Nephron progenitor cell (in vitro differentiated cells): ENCODE measurements at places on chromosomes 12 and 14.

DNA sequence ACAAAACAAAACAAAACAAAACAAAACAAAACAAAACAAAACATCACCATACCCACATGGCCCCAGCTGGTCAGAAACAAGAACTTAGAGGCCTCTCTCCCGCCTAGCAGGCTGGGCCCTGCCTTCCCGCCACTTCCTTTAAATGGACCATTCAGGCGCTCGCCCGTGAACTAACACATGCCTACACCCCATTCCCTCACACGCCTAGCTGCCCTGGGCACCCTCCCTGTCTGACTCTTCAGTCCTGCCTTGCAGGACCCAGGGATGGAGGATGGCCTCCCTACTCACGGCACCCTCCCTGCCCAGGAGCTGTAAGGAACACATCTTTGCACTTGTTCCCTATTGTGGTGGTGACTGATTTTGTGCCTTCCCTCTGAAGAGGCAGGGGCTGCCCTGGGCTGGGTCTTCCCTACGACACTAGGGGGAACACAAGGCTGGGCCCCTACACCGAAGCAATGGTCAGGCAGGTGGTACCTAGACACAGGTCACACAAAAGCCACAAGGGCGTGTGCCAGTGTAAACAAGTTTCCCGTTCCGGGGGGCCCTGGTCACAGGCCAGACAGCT is 21.5 kb downstream of the P2RX2 start:
- no peak for DNase-seq

GRCh38 chr12:47721431-47721973 is 3.8 kb downstream of the ENDOU start:
- no peak for DNase-seq

- no peak for DNase-seq
Observed at GRCh38 chr12:39127401-39127800, 222.0 kb upstream of the CPNE8 start.

DNA sequence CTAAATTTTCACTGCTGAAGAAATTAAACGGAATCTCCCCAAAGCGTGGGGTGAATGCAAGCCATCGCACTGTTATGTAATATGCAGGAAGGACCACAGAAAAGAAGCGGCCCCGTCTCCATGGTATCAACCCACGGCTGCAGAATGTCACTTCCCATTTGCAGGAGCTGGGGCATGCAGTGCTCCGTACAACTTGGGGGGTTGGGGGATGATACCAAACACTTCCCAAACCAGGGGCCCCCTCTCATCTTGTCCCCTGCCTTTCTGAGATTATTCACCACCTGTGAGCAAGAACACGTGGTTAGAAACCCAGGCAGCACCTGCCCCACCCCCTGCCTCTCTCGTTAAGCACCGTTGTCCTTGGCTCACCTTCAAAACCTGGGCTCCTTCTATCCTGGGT is 505.1 kb upstream of the TMEM132C start:
- no peak for DNase-seq

GRCh38 chr14:77488558-77488957 is 10.1 kb downstream of the ISM2 start:
- DNase-seq, result no peak

GRCh38 chr12:118055144-118055557 is 5.8 kb downstream of the WSB2 start:
- peak; percentile 43 for DNase-seq

DNA sequence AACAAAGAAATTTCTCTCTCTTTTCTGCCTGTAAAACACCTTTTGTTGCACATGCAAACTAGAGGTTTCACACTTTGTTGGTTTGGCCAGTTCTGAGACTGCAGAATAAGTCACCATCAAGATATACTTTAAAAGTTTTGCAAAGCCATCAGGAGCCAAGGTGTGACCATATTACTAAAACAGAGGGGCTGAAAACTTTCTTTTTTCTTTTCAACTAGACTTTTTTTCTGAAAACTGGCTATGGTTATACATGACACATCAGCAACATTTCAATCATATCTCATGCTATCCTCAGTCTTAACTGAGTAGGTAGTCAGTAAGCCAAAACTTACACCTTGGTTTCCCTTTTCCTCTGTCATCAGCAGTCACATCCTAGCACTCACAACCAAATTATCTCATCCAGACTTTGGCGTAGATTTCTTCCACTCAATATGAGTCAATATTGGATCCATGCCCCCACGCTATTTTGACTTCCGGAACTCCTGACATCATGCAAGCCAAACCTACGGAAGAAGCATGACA is 4.1 kb upstream of the IFNG start:
- DNase-seq, result no peak

- DNase-seq, result no peak
Observed at GRCh38 chr14:67944605-67945004, 125.0 kb downstream of the RAD51B start.

DNA sequence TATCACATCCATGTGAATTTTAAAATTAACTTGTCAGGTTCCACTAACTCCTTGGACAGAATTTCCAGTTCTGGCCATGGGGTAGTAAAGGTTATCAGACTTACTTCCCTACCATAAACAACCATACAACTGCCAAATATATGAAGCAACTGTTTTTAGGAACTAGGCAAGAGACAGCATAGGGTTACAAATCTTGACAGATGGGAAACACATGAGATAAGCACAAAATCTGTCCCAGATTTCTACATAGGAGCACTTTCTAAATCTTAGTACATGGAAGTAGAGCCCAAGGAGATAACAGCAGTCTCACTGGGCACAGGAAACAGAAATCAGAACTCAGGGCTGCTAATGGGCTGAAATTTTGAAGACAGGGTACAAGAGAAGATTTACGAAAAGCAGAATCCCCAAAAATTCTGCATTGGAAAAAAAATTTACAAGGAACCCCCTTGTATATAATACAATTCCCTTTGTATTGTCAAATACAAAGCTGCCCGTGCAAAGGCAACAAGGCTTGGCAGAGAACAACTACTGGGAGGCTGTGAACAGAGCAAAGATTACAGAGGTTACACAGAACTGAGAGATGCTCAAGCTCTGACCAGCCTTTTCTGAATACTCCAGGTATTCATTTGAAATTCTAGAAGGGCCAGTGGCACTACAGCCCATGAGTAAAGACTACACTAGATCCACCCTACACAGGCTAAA is 43.2 kb downstream of the GALNT4 start:
- DNase-seq, result no peak

DNA sequence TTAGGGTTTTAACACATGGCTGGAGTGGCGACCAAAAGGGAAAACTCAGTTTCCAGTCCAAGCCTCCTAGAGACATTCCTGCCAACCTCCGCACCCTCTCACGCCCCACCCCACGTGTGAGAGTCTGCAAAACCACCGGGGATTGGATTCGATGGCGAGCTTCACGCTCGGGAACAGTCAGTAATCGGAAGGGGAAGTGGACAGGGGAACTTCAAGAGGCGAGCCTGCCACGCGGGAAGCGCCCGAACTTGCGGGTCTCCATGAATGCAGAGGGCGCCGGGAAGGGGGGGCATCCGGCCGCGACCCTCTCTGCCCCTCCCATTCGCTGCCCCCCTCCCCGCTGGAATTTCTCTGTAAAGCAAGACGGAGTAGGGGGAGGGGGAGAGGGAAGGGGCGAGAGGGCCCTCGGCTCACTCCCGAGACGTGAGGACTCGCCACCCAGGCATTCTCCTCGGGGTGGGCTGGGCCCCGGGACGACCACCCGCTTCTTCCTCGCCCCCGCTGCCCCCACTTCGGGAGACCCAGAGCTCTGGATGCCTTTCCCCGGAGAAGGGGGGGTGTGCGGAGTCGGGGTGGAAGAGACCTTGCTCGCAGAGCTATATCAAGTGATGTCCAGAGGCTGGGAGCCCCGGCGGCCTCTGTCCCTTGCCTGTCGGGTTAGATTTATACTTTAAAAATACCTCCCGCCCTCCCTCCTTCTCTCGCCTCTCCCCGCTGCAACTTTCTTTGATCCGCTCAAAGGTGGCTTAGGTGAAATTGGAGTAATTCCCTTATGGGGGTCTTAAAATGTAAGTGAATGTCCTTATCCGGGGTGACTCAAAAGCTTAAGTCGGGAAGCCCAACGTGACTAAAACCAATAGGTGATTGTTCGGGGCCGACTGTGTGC is 2.5 kb upstream of the CCND2 start:
- peak; percentile 71 for DNase-seq

- no peak for DNase-seq
Observed at GRCh38 chr14:50055461-50056228, 60.7 kb downstream of the VCPKMT start.

- DNase-seq, result peak; percentile 5
Observed at GRCh38 chr12:8948701-8949341, 624 bp downstream of the M6PR start.

DNA sequence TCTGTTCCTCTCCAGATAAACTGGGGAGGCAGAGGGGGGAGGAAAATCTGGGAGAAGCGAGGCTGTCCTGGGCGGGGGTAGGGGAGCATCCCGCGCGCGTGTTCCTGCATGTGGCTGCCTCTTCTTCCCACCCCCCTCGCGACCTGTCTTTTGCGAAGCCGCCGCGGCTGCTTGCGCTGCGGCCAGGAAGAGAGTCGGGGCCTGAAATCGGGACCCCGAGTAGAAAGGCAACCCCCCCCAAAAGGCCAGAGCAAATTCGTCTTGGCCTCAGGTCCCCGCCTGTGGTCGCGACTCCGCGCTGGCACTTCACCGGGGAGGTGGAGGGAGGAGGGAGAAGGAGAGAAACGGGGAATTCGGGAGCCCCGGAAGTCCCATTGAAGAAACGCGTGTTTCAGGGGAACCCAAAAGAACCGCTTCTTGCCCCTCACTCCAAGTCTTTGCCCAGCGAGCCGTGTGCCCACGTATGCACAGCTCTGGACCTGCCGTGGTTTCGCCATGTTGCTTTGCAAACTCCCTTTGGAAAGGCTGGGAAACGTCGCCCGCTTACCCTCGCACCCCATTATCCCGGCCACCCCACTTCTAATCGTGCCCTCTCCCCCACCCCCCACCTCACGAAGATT is 944 bp downstream of the CCND2 start:
- DNase-seq, result peak; percentile 30

- no peak for DNase-seq
Observed at GRCh38 chr12:50745861-50746260, 18.0 kb upstream of the ATF1 start.

DNA sequence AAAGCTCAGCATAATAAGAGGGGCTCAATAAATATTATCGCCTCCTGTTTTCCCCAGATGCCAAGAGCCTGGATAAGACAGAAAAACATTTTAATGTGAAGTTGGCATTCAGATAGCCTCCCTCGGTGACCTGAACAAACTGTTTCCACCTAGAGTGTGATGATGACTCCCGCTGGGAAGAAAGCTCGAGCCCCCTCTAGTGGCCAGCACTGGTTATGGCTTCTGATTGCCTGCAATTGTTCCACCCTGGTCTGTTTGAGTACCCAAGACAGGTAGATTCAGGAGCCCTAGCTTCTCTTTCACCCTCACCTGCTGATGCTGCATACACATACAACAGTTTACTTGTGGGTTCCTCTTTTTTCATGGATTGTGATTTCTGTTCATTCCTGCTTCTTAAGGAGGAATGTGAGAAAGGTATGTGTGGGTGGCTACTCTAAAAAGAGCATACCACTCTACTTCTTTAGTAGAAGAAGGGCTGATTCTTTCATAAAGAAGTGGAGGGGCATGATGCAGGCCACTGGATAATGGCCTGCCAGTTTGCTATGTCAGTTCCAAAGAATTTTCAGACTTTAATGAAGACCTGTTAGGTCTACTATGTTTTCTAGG is 6.4 kb downstream of the ERG28 start:
- peak; percentile 86 for DNase-seq

DNA sequence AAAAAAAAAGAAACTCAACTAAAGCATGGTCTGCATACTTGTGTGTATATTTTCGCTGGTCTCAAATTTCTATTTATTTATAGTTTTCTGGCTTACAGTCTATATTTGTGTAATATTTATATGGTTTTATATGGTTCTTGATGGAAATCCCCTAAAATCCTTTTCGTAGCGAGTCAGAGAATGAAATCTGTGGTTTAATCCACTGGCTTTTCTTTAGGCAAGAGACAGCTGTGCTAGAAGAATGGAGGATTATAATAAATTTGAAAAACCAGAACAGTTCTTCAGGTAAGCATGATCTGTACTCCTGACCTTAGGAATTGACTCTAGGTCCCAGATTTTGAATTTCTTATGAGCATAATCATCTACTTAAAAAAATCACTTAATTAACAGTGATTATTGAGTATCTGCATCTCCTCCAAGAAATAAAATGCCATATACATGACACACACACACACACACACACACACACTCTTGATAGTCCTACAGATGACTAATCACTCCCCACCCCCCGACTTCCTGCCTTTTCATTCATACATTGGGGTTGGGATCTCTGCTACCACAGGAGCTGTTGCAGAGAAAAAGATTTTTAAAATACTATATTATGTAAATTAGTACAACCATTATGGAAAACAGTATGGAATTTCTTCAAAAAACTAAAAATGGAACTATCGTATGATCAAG is 113.4 kb downstream of the CRADD start:
- DNase-seq, result no peak

GRCh38 chr14:89139404-89140247 is 277.4 kb downstream of the FOXN3 start:
- DNase-seq, result no peak

GRCh38 chr12:12018454-12018853 is 52.3 kb upstream of the BCL2L14 start:
- DNase-seq, result no peak

DNA sequence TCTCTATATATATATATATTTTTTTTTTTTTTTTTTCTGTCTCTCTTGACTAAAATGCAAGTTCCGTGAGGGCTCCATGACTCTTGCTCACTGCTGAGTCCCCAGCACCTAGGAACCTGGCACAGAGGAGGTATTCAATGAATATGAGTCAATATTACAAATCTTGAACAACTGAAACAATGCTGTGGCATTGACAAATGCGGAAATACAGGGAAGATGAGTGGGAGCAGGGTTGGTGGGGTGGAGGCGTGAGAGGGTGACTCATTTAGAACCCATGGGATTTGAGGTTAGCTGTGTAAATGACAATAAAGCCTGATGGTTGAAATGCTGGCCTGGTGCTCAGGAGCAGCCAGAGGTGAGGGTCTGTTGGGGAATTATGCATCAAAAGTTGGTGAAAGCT is 121.7 kb upstream of the FUT8 start:
- no peak for DNase-seq

GRCh38 chr14:105477660-105478397 is 3.2 kb downstream of the CRIP2 start:
- DNase-seq, result peak; percentile 23

DNA sequence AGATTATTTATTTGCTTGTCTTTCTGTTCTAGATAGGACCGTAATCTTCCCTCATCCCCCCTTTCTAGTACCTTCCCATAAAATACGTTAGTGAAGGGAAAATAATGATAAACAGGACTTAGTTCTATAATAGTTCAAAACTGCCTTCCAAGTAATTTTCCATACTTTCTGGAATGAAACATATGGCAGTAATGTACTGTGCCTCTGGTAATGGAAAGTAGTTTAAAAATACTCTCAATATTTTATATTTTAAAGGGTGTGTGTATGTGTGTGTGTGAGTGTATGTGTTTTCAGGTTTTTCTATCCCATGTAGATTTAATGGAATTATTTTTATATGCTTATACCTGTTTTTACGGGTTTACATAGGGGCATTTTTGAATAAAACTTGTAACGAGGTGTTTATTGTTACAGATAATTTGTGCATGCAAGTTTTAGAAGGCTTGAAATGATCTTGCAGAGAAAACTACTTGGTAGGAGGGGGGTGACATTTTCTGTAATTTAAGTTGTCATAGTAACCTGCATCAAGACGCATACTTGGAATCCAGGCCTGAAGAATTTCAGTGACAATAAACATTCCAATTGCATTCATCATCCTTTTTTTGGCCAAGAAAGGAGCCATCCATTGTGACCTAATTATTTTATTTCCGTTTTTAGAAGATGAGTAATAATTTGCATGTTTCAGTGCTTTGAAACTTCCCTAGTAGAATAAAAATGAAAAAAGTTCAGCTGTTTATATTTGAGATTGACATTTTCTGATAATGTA is 38.9 kb downstream of the RASSF8 start:
- no peak for DNase-seq

- no peak for DNase-seq
Observed at GRCh38 chr12:64760808-64761573, 1.8 kb upstream of the GNS start.
